ENCODE measurements at places on chromosomes 6 and 20.

GRCh38 chr6:104585646-104586045, 274.1 kb downstream of the HACE1 start:
- DNase-seq: no peak

DNA sequence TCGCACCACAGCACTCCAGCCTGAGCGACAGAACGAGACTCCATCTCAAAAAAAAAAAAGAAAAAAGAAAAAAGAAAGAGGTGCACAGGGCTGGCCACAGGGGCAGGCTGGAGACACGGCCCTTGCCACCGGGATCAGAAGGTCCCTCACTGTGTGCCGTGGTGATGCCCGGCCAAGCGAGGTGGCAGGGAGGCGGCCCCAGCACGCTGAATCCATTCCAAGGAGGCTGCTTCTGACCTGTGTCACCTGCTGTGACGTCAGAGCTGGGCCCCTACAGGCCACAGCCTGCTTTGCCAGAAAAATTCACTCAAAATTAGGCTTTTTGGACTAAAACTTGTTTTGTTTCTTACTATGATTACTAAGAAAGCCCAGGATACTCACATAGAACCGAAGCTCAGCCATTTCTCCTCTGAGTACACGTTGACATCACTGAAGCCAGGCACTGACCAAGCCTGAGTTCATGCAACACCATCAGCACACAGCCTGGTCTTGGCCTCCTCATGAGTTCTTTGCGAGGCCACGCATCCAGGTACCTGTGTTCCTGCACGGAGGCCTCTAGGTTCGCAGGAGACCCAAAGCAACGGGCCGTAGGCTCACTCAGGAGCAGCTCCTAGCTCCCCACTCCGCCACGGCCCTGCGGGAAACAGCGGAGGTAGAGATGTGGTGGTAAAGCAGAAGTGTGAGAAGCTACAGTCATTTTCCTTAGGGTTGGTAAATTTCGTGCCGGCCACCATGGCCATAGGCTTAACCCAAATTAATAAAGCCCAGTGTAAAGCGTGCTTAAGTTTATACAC, 67.8 kb downstream of the THBS2 start:
- DNase-seq: no peak

- DNase-seq: no peak
Observed at GRCh38 chr20:8930726-8931125, 138.2 kb upstream of the PLCB4 start.

DNA sequence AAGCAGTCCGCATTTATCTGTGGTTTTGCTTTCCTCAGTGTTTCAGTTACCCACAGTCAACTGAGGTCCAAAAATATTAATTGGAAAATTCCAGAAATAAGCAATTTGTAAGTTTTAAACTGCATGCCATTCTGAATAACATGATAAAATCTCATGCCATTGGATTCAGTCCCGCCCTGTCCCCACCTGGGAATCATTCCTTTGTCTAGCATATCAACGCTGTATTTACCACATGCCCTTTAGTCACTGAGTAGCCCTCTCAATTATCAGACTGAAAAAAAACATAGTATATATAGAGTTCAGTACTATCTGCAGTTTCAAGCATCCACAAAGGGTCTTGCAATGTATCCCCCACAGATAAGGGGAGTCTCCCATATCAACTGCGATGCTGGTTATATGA, 17.1 kb downstream of the RANBP9 start:
- no peak for DNase-seq

DNA sequence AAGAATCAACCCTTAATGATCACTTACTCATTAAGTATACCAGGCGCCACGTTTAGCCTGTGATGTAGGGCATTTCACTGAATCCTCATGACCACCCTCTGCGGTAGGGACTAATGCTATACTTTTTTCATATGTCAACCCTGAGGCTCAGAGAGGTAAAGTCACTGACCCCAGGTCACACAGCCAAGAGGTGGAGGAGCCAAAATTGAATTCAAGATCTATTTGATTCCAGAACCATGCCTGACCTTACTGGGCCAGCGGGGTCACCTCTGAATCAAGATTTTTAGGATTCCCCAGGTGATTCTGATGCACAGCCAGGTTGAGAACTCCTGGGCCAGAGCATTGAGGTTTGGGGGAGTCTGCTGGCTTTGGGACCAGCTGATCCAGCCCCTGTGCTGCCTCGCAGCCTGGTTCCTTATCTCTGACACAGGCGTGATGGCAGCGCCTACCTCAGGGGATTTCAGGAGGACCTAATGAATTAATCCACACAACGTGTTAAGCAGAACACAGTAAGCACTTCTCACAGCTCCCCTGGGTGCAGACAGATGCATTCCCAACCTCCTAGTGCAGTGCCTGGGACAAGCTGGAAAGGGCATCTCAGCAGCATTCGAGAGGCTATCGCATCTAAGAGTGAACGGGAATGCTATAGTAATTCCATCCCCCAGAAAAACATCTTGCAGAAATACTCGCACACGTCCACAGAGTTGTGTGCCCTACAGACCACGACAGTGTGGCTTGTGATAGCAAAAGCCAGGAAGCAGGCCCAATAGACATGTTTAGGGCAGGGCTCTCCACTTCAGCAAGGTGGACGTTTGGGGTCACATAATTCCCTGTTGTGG, 101.4 kb upstream of the PTPN1 start:
- no peak for DNase-seq

GRCh38 chr6:165833355-165833754, 170.3 kb upstream of the PDE10A start:
- DNase-seq: no peak

GRCh38 chr20:44039741-44040140, 125.1 kb downstream of the TOX2 start:
- no peak for DNase-seq

DNA sequence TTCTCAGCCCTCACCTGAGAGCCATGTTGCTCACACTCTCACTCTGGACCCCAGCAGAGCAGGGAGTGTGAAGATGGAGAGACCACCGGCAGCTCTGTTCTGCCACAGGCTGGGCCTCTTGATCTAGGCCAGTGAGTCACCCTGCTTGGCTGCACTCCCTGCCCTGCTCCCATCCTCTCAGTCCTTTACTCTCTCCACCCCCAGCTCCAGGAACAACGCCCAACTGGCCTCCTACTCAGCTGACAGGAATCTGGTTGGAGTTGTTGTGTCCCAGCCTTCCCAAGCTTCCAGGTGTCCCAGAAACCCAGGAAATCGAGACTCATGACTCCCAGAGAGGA, at the start of gene PSORS1C1:
Gene PSORS1C1 (plus strand): TSS at position 260 of the 338 bp plus-strand sequence. CDS start 14,833 bp downstream, outside the sequence.
- peak; percentile 81 for DNase-seq

GRCh38 chr6:24809728-24810127, 11.0 kb upstream of the ARMH2 start:
- no peak for DNase-seq

- no peak for DNase-seq
Observed at GRCh38 chr6:37695273-37695672, 2.4 kb downstream of the MDGA1 start.

DNA sequence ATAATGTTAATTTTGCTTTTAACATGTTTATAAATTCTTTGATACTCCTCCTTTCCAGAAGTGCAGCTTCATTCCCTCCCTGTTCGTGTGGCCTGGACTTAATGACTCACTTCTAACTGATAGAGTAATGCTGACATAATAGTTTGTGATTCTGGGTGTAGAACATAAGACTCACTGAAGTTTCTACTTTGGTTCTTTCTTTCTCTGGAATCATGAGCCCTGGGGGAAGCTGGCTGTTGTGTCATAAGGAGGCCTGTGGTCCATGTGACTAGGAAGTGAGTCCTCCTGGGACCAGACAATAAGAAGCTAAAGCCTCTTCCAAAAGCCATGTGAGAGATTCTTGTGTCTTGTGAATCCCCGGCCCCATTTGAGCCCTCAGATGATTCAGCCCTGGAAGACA, 30.5 kb upstream of the HLA-G start:
- DNase-seq: no peak

DNA sequence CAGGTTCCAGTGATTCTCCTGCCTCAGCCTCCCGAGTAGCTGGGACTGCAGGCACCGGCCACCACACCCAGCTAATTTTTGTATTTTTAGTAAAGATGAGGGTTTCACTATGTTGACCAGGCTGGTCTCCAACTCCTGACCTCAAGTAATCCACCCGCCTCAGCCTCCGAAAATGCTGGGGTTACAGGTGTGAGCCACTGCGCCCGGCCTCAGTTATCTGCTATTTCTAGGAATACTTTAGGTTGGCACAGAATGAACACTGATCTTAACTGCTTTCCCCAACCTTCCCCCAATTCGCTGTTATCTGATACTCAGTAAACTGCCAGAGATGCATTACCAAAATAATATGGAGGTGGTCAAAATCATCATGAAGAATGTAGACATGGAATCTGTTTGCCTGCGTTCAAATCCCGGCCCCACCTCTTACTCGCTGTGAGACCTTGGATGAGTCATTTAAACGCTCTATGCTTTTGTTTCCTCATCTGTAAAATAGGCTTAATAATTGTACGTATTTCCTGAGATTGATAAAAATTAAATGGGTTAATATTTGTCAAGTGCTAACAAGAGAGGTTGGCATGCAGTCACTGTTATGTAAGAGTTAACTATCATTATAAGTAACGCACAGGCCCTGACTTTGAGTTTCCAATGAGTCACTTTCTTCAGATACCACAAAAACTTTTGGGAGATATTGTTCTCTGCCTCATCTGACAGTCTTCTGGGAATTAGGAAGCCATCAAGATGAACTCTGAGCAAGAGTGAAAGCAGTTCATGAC, 44.5 kb upstream of the NCOA3 start:
- DNase-seq: no peak

DNA sequence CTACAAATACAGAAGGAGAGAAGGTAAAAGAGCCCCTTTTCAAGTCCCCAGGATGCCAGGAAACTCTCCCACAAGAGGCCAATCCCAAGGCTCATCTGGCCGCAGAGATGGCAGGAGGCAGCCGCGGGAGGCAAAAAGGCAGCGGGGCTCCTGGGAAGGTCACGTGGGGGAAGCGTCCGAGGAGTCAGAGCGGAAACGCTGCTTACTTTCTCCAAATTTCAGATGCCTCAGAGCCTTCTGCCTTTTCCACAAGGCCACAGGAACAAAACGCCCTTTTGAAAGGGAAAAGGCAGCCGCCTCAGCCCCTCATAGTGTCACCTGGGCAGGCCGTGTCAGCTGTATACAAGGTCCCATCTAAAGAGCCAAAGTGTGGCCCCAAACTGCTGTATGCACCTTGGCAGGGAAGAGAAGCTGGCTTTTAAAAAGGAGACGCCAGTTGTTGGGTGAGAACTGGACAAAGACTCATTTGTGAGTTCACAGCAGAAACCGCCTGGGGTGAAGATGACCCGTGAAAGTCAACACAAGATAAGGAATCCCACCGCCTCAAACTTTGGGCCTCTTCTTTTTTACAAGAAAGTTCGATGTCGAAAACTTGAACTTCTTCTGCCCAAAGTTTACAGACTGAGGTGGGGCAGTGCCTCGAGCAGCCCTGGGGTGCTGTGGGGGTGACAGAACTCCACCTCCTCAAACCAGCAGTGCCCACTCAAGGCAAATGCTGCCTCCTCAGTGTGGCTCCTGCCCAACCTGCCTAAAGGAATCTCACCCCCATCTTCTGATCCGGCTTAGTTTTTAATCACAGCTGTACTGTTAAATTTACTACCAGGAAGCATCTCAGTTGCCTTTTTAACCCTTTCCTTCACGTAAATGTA, 45.4 kb downstream of the EZR start:
- DNase-seq: no peak

GRCh38 chr6:149680503-149680902, 32.0 kb upstream of the KATNA1 start:
- DNase-seq: no peak

GRCh38 chr6:160766657-160766988, 64.6 kb downstream of the PLG start:
- no peak for DNase-seq

DNA sequence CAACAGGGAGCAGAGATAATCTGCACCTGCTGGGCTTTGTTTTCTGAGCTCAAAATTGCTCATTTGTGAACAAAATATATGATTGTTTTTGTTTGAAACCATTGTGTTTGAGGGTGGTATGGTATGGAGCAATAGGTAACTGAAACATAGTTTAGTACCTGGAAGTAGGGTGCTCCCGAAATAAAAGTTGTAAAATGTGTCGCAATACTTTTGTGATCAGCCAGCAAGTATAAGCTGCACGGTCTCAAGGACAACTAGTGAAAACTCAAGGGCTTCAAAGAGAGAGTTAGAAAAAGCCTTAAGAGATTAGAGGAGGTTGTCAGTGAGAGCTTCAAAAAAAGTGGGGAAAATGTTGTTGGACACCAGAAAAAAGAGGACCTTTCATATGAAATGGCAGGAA, 579.8 kb upstream of the POU3F2 start:
- no peak for DNase-seq

DNA sequence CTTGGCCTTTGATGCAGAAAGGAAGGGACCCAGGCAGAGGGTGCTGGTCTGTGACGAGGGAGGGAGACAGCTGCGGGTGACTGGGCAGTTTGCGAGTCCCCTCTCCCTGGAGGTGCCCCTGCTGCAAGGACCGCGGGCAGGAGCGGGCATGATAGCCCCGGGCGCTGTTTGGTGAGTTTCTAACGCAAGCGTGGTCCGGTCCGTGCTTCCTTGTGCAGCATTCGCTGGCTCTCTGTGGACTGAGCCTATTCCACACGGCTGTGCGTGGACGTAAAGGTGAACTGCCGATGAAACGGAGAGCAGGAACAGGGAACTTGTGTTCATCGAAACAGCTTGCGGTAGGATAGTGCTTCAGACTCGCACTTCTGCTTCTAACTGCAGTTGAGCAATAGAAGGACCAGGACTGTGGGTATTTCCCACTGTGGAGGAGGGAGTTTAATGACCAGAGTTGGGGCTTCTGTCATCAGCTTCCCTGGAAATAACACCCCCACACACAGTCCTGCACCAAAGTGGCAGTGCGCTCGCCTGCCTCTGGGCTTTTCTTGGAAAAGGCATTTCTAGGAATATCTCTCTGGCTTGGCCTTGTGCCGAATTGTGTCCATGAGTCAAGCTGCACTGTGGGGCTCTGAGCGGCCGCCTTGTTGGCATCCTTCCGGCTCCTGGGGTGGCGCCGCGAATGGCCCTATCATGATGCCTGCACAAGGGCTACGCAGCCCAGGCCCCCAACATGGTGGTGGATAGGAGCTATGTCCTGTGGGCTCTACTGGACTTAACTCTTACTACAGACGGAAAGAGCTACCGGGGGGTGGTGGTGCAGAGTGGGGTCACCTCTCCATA, 48.9 kb downstream of the DUSP22 start:
- peak; percentile 58 for DNase-seq

DNA sequence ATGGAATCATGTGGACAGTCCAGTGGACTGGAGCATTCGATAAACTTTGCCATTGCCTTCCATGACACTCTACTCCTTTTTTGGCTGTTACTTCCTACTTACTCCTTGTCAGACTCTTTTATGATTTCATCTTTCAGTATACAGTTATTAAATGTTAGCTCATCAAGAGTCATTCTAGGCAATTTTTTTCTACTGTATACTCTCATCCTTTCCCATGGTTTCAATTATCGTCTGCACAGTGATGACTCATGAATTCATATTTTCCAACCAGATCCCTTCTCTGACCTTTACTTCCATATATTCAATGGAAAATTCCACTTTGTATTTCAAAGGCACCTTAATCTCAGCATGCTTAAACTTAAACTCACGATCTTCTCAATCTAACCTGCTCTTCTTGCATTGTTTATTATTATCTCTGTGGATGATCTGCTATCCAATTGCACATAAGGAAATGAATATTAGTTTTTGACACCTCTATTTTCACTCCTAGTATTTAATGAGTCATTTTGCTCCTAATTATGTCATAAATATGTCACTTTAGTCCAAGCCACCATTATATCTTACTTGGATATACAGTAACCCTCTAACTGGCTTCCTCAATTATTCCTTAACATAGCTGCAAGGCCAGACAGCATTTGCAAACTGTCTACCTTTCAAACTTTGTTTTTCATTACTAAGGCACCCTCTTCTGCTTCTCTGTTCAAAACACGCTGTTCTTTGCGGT, 427.5 kb downstream of the PHF3 start:
- no peak for DNase-seq

Measured in femur (tissue), 1 donor.